Neural progenitor cell (in vitro differentiated cells): ENCODE measurements at places on chromosomes 12 and 14. TPM values are rescaled to one million over a fixed set of nuclear protein-coding genes. Genes with fewer than 3 reads are reported as not detected.
A peak's percentile ranks its signal among the peaks of the same experiment; 100 is the strongest.

The PIWIL1 gene
- total RNA-seq, result not detected in 2 replicates

The IRF9 gene
- total RNA-seq, result 6.9 and 9.7 TPM in 2 replicates

The PRR4 gene
- total RNA-seq, result 0.69 and 2.6 TPM in 2 replicates

The GLIPR1L1 gene
- total RNA-seq, result not detected in 2 replicates

DNA sequence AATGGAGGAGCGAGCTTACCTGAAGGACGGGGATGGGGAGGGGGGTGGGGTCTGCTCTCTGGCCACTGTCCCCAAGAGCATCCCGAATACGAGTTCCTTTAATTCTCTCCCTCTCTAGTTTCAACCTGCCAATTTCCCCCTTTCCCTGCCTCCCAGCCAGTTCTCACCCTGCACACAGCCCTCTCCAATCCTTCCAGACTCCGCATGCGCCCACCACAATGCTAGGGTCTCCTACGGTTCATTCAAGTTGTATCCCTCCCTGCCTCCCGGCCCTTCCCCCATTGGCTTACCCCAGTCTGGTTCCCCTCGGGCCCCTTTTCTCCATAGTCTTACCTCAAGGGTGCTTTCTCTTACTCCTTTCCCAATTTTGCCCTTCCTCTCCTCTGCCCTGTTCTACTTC lies 708 bp upstream of the IGFBP6 start:
- H3K4me3 ChIP-seq, result peak overlapping the region; percentile 72
- peak; percentile 42 for DNase-seq
- H3K27me3 ChIP-seq, result peaks cover 49% of the 10 kb centered on the region
- H3K36me3 ChIP-seq, result no peaks in the 10 kb centered on the region
- H3K27ac ChIP-seq, result no peak overlapping the region

DNA sequence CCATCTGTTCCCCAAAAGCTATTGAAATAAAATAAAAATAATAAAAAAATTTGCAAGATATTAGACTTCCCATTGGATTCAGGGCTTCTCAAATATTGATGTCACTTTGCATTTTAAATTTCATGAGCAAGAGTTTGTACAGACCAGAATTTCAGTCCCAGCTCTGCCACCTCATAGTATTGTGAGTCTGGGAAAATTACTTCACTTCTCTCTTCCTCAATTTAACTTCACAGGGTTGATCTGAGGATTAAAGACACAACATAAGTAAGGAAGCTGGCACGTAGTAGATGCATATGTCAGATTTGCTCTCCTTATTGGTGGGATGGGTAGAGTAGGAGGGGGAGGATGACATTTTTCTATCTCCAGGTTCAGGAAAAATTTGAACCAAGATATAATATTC lies 32.8 kb downstream of the COX8C start:
- no peak for DNase-seq
- no peaks in the 10 kb centered on the region for H3K27me3 ChIP-seq
- no peaks in the 10 kb centered on the region for H3K4me1 ChIP-seq
- H3K36me3 ChIP-seq, result no peaks in the 10 kb centered on the region

- peak; percentile 96 for DNase-seq
- peak overlapping the region; percentile 96 for H3K4me3 ChIP-seq
- H3K27me3 ChIP-seq, result no peaks in the 10 kb centered on the region
- H3K4me1 ChIP-seq, result peaks cover 6% of the 10 kb centered on the region
- H3K27ac ChIP-seq, result no peak overlapping the region
Observed at GRCh38 chr12:52903285-52903854, 1.5 kb downstream of the KRT8 start.
